ENCODE measurements at places on chromosomes 7 and 10.

- DNase-seq, result no peak
These were observed 269.1 kb downstream of the TSPAN12 start for GRCh38 chr7:120588862-120589261.

DNA sequence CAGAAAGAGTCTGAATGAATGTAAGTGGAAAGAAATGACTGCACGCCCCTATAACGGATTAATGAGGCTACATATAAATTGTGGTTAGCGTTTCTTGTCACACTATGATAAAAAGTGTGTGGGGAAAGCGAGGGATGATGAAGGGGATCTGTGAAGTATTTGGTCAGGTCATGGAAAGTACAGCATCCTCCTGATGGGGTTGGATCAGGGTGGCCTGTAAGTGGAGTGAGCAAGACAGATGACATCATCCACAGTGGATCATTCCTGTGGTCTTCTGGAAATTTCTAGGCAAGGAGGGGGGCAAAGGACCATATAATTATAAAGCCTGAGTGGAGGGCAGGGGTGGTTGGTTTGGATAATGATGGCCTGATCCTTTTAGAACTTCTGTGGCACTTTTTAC, 606.0 kb downstream of the INHBA start:
- DNase-seq, result no peak

GRCh38 chr7:159229683-159230475, 85.2 kb upstream of the VIPR2 start:
- DNase-seq, result no peak

- no peak for DNase-seq
These were observed 49.0 kb downstream of the TMEM270 start for GRCh38 chr7:73909996-73910395.

GRCh38 chr7:134900166-134900982, 85.9 kb upstream of the AGBL3 start:
- no peak for DNase-seq

GRCh38 chr7:26533217-26533616, 241.6 kb downstream of the SNX10 start:
- no peak for DNase-seq

DNA sequence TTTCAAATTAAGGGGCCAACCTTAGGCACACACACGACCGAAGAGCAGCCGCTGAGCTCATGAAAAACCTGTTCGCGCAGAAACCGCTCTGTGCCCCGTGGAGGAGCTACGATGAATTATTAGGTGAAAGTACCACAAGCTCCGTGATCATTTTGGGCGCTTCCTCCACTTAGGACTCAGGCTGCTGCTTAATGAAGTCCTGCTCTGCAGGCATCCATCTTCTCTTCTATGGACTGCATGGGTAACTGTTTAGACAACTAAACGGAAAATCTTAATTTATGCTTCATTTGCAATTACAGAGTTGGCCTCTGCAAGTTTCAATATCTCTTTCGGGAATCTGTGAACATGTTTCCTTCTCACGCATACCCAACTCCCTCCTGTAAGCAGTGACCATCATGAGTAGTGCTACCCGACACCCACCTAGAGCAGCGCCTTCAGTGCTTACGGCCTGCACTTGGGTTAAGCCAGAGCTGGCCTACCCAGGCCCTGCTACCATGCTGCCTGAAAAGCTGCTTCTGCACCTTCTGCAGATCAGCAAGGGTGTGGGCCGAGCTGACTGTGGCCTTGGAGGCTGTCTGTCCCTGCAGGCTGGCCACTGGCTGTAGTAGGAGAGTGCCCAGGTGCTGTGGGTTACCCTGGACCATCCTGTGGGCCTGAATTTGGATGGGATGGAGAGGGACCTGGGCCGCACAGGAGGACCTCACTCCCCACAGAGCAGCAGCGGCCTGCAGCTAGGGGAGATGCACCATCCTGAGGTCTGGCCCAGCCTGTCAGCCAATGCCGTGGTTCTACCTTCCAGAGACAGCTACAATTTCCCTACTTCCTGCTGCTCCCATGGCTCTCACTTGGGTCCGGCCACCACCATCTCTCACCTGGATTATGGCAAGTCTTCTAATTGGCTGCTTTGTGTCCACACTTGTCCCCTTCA, 36.0 kb downstream of the GNA12 start:
- DNase-seq, result no peak

DNA sequence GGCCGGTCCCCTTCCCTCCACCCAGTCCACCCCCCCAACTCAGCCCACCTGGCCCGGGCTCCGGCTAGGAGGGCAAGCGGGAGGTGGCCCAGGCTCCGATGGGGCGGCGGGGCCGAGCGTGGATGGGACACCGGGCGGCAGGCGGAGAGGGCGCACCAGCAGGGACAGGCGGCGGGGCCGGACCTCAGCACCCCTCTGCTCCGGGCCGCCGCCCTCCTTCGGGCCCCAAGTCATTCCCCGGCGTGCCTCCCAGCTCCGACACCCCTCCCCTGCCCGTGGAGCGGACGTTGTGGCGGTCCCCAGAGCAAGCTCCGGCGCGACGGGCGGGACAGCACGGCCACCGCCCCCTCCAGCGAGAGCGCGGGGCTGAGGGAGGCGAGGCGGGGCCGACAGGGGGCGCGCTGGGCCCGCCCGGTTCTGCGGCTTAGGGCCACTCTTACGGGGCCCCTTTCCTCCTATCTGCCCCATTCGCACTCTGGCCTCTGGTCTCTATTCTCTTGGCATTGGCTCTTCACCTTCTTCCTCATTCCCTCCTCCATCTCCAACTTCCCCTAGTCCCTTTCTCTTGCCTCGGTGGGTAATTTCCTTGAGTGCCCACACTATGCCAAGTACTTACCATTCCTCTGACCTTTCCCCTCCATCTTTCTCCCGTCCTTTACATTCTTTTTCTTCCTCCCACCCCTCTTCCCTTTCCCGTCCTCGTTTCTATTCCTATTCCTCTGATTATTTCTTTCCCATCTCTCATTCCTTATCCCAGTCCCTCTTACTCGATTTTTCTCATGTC, 701 bp upstream of the GBX1 start:
- peak; percentile 50 for DNase-seq

GRCh38 chr10:60708666-60709065, 69.6 kb upstream of the CDK1 start:
- no peak for DNase-seq

- no peak for DNase-seq
These were observed 2.4 kb downstream of the ANKRD22 start for GRCh38 chr10:88849234-88849633.

DNA sequence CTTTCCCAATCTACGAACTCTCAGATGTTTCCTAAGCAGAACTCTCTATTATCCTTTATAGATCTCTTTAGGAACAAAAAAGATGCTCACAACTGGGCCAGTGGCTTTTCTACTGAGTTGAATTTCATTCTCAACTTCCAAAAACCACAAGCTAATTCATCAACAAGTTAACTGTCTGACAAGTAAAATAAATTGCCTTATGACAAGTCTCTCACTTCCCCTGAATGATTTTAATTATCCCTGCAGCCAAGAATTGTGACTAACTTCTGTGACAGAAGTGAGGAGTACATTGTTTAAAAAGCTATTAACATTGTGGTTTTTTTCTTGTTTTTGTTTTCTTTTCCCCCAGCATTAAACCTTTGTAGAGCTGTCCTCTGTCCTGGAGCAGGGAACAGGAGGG, 343.1 kb downstream of the HPSE2 start:
- no peak for DNase-seq

GRCh38 chr10:132264966-132265889, 42.5 kb downstream of the STK32C start:
- DNase-seq, result no peak

- no peak for DNase-seq
These were observed 162.5 kb upstream of the MALRD1 start for GRCh38 chr10:18886102-18886501.

DNA sequence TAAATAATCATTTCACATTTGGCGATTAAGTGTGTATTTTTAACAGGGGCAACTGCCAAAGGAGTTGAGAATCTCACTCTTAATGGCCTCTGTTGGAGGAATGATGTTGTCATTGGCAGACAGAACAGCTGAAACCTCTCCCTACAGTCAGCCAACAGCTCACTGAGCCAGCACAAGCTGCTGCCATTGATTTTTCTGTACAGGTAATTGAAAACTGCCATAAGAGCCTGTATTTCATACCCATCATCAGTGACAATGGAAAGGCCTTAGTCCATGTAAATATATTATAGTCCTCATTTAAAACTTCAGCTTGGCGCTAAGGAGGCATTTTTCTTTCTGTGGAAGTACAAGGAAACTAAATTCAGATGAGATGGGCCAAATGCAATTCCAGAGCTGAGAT, 28.1 kb upstream of the PTN start:
- no peak for DNase-seq

DNA sequence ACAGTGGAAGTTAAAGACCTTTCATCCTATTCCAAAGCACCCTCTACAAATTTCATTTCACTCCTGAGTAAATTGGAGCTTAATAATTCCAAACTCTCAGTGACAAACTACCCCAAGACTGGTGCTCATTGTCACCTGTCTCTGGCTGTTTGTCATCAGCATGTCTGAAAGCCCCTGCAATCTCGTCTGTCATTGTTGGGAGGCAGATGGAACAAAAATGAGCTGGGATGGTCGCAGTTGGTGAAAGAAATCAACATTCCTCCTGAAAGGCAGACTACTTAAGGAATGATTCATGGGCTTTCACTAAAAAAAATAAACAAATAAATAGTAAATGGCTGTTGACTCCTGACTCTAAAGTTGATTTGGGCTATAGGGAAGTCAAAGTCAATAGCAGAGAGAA, 69.7 kb upstream of the PALS2 start:
- no peak for DNase-seq

GRCh38 chr10:123888751-123889150, 2.9 kb downstream of the CPXM2 start:
- no peak for DNase-seq

DNA sequence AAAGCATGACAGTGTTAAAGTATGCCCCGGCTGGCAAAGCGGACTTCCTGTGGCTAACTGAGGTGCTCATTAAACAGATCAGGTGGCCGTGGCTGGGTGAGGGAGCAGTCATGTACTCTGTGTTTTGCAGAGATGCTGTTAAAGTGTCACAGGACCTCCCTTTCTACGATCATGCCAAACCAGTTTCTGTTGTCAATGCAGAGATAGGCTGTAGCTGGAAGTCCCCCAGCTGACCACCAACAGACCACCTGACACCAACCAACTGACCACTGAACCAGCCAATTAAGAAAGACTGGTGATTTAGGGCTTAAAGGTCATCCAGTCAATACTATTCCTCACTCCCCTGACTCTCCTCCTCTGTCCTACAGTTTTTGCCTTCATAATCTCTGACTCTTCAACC, 431.1 kb upstream of the LRGUK start:
- DNase-seq, result no peak

DNA sequence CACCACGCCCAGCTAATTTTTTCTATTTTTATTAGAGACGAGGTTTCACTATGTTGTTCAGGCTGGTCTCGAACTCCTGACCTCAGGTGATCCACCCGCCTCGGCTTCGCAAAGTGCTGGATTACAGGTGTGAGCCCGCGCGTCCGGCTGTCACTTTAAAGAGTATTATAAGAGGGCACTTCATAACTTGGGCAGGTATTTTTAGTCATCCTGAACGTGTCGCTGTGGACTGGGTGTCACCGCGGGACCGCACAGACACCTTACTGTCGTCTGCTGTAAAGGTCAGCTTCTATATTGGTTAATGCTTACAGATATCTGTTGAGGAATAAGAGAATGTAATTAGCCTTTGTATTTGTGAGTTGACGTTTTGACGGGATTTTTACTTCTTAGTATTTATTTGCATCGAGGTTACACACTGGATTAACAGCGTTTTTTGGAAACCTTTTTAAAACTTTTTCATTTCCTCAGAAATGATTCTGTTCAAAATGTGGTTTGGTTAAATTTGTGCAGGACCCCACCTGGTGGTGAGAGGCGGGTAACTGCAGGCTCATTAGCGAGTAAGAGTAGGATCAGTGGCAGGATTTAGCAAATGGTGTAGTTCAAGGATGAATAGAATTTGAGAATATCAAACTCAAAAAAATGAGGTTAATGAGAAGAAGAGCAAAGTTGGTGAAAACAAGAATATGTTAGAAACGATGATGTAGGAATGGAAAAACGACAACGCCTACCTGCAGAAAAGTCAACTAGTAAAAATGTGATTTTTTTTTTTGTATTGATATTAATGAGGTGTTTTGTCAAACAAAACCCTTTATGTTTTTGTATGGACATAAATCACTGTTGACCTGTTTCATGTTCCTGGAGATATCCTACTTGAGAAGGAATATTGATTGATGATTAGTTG, 3.2 kb downstream of the DNAJB6 start:
- peak; percentile 71 for DNase-seq

GRCh38 chr7:90766814-90767564, 170.9 kb downstream of the CDK14 start:
- no peak for DNase-seq

DNA sequence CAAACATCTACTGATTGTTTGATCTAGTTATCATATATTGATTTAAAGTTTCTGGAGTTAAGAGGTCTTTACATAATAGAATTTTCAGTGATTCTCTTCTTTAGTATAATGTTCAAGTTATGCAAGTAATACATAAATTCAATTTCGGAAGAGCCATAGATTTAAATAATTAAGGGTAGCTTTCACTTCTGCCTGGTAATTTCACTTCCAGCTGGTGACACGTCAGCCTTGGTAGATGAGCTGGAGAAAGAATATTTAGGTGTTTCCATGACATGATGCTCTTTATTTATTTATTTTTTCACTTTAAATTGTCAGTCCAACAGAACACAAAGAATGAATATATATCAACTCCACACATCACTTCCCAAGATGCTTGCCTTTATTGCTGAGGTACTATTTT, 5.2 kb upstream of the OTUD1 start:
- DNase-seq, result no peak

GRCh38 chr7:95808396-95808795, 36.0 kb downstream of the DYNC1I1 start:
- DNase-seq, result no peak

DNA sequence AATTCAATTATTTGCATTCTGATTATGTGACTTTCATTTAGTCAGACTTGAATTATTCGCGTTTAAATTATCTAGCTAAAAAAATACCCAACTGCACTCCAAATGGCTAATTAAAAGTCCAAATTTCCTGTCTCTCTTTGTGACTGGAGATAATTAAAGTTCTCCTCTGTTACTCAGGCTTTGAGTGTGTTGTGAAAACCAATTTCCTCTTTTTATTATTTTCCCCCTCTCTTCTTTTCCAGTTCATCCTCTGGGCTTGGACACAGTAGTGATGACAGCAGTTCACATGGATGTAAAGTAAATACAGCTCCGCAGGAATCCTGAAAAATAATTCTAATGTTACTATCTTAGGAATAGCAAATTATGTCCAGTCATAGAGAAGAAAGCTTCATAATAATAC, 80.6 kb downstream of the SNX10 start:
- DNase-seq, result no peak

DNA sequence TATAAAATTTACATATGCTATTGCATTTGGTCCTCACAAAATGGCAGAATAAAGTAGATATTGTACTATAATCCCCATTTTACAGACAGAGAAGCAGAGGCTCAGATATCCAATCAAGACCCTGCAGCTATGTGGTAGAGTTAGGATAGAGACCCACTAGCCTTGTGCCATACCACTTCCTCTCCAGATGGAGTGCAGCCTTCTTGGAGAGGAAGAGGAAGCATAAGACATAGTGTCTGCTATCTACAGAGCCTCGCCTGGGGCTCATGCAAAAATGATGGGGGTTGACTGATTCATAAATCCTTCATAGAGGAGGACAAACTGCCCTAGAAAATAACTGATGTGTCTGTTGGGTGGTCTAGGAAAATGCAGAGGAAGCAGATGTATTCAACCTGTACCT, 447.3 kb downstream of the KCNMA1 start:
- no peak for DNase-seq
